Stimulated activated CD4-positive, alpha-beta T cell treated with anti-CD3 and anti-CD28 coated beads, Interleukin-2, amount 100 ng/mL, for 24 hours (primary cell): ENCODE measurements at places on chromosomes 7 and 10.

DNA sequence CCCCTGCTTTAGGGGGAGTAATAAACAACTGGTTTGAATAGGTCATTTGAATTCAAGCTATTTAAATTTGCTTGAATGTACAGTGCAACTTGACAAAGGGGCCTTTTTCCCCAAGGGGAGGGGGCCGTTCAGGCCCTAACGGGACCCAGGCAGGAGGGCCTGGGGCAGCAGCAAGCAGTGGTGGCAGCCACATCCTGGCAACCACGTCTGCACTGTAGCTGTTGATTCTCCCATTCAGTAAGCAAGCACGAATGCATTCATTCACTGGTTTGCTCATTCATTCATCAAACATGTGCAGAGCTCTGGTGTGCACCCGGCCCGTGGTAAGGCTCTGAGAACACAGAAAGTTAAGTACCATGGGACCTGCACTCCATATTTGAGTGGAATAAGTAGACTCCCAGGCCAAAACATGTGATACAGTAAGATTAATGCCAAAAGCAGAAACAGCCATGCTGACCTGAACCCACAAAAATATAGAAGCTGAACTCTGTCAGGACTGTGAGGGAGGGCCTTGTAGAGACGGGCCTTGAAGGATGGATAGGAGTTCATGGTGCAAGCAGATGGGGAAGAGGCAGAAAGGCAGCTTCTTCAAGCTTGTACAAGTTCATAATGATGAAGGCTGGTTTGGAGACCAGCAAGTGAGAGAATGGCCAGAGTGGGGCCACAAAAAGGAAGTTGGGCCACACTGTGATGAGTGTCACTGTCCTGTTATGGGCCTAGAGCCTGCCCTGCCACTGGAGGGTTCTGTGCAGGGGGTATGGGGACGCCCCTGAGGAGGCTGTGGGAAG, 29.3 kb upstream of the C10orf53 start:
- no peak for DNase-seq

DNA sequence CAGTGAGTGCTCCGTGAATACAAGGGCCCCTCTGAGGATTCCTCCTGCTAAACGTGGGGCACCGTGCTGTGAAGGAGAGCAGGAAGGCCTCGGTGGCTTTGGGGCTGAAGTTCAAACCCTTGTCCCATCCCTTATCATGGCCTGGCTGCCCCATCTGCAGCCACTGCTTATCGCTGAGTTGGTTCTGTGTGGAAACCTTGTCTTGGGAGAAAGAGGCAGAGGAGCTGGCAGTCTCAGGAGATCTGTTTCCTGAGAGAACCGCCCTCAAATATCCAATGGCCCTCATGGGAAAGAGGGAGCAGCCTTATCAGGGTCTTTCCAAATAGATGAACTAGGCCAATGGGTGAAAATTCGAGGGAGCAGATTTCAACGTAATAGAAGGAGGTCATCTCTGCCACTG, 52.0 kb upstream of the NRF1 start:
- no peak for DNase-seq

DNA sequence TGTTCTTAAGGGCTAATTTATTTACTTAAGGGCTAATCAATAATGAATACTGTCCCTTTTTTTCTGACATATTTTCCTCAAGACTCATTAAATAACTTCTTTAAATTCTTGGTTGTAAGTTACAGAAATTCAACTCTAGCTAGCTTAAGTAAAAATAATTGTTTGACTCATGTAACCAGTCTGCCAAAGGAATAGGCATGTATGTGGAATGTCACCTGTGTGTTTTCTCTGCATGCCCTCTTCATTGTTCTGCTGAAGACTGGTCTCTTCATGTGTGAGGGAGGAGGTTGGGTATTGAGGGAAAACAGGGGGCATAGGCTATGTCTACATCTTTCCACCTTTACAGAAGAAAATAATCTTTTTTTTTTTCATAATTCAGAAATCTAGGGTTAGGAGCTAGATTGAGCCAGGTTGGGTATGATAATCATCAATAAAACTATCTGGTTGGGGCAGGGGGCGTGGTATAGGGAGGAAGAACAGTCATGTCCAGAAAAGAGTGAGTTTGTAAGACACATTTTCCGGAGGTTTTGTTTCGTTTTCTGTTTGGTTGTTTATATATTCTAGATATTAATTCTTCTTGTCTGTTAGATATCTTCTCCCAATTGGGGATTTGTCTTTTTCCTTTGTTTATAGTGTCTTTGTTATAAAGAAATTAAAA, 37.9 kb downstream of the EXOC4 start:
- no peak for DNase-seq

DNA sequence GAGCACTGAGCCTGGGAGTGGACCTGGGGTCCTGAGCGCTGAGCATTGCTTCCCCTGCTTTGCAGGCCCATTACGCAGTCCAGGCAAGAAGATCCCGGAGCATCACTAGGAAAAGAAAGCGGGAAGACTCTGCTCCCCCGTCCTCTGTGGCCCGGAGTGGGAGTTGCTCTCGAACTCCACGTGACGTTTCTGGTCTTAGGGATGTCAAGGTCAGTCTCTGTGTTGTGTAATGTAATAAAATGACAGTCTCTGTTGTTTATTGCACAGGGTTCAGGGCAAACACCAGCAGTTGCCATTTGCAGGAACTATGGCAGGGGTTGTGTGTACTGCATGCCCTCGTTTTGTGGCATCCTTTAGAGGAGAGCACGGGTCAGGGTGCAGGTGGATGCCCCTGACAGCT, 10.0 kb downstream of the IDI2 start:
- no peak for DNase-seq

- DNase-seq: no peak
Observed at GRCh38 chr7:155807789-155808548, 4.3 kb downstream of the SHH start.

DNA sequence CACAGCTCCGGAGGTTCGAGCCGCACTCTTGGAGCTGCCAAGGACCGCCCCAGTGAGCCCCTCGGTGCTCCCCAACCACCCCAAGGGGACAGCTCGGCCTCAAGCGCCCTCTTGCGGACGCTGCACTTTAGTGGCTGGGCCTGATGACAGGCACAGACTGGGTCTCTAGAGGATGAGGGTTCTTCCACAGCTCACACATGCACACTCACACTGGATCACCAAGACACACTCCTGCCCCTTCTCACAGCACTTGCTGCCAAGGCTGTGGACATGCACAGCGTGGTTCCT, 2.1 kb downstream of the RET start:
- DNase-seq: peak; percentile 19
